Esophagus squamous epithelium (tissue), 5 donors: ENCODE measurements at places on chromosomes 4 and X.

DNA sequence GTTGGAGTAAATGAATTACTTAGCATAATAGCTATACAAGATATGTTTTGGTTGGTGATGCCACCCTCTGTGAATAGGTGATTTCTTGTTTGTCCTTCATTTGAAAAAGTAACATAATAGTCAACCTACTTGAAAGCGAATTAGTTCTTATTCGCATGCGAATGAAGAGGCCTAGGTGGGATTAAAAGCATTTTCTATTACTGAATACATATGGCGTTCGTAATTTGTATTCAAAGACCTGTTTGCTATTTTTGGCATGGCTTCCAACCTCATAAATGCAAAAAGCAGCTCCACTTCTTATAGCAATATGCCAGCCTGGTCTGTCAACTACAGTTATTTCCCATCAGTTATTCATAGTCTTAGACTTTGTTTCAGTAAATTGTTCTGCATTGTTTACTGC, 261.3 kb downstream of the TENM3 start:
- no peak for DNase-seq

DNA sequence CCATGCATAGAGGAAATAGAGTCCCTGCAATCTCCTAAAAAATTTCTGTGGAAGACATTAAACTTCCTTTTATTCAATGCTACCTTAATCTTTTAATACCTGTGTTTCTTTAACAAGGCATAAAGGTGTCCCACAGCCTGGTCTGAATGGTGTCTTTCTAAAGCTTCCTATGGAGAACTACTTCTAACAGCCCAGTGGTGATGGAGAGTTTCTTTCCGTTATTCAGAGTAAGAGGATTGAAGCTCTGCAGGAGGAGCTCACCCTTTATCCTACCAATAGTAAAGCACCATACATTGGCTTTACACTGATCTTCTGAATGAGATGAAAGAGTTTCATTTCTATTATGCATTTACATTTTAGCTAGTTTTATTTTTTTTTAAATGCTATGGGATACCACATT, 1362.4 kb upstream of the ADGRL3 start:
- no peak for DNase-seq

DNA sequence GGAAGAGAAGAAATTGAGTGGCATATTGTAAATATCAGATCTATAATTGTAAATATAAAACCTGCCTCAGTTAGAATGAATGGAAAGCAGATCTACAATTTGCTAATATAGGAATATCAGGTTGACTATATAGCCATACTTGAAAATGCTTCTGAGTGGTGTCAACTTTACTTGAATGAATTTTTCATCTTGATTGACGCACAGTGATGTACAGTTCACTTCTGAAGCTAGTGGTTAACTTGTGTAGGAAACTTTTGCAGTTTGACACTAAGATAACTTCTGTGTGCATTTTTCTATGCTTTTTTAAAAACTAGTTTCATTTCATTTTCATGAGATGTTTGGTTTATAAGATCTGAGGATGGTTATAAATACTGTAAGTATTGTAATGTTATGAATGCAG, 132.6 kb downstream of the TET2 start:
- no peak for DNase-seq

DNA sequence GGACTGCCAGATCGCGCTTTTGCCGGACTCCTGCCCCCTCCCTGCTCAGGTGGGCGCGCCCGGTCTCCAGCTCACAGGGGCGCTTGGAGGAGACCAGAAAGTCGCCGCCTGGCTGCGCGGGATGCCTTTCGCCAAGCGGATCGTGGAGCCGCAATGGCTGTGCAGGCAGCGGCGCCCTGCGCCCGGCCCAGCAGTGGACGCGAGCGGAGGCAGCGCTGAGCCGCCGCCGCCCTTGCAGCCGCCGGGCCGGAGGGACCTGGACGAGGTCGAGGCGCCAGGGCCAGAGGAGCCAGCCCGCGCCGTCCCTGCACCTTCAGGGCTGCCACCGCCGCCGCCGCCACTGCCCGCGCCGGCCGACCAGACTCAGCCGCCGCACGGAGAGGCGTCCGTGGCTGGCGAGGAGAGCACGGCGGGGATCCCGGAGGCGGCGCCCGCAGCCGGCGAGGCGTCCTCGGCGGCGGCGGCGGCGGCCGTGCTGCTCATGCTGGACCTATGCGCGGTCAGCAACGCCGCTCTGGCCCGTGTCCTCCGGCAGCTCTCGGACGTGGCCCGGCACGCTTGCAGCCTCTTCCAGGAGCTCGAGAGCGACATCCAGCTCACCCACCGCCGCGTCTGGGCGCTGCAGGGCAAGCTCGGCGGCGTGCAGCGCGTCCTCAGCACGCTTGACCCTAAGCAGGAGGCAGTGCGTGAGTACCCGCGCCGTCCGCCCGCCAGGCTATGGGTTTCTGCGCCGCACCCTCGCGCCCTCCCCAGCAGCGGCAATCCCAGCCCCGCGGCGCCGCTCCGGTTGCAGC, 834 bp downstream of the NHS start:
- no peak for DNase-seq

DNA sequence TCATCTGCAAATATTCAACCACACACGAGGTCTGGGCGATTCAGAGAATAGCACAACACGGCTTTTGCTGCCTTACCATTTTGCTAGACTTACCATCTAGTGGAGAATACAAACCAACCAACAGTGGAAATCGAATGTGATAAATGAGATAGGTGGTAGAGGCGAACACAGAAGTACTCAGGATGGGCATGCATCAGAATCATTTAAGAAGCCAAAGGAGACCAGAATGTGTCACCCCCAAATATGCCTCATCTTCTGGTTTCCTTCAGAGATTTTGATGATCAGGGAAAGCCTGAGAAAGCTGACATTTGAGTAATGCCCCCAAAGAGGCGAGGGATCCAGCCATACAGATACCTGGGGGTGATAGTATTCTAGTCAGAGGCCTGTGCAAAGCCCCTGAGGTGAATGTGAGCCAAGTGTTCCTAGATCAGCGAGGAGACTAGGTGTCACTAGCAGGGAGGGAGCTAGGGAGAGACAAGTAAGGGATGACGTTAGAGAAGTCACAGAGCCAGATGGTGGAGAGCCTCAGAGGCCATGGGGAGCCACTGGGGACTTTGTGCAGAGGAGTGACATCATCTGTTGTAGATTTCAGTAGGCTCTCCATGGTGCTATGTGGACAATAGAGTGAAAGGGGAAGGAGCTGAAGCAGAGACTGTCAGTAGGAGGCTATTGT, 1.7 kb downstream of the MTMR1 start:
- DNase-seq: no peak

DNA sequence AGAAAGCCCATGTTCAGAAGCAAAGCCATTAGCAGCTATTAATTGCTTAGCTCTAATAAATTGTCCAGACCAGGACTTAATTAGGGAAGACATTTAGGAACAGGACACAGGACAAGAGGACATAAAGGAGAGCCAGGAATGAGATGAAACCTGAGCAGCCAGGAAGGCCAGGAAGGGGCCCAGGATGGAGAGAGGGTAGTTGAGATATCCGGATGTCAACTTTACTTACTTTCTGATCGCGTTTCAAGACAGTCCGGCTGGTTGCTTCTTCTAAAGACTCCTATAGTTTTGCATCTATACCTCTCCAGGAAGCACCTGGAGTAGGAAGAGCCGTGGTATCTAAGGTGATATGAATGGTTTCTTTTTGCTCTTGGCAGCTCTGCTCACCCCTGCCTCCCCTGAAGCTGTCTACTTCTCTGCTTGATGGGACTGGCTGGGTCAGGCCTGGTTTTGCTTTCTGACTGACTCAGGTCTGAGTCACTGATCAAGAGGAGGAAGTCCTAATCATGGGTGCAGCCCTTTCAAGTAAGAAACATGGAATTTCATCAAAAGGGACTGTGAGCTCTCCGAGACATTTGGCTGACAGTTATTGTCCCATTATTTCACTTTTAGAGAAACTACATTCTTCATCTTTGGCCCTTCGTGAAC, 733.3 kb downstream of the RPA4 start:
- DNase-seq: no peak

DNA sequence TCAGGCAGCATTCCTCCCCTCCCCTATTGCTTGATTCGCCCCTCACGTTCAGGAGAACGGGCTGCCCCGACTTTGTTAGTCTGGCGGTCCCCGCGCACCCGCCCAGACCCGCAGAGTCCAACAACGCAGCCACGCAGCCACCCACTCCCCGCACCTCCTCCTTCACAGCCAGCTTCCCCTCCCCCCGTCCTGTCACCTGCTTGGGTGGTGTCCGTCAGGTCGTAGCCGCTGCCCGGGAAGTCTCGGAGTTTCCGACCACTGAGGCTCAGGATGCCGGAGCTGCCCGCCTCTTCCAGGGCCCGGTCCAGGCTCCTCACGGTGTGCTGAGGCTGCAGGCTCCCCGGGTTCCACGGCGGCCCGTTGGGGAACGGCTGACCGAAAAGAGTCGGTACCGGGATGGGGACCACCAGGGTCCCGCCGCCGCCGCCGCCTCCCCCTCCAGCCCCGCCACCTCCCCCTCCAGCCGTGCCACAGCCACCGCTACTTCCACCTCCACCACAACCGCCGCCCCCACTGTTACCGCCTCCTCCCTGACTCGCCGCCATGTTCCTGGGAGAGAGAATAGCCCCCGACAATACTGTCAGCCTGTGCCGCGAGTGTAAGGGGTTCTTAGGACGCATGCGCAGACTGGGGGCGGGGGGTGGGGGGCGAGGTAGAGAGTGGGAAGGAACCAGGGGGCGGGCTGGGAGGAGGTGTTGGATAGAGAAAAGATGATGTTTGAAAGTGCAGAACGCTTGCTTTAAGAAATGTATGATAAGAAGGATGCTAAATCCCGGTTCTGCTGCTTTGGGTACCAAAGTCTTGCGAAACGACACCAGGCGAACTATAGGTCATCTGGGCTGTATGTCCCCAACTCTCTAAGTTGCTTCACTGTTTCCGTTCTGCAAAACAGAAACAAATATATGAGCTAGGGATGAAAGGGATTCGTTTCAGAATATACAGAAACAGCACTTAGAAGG, at the start of gene LRCH2:
Gene LRCH2, minus strand, starts transcription at position 600 of the 959 bp plus-strand sequence. Its CDS starts 55 bp downstream, at position 545.
- no peak for DNase-seq

DNA sequence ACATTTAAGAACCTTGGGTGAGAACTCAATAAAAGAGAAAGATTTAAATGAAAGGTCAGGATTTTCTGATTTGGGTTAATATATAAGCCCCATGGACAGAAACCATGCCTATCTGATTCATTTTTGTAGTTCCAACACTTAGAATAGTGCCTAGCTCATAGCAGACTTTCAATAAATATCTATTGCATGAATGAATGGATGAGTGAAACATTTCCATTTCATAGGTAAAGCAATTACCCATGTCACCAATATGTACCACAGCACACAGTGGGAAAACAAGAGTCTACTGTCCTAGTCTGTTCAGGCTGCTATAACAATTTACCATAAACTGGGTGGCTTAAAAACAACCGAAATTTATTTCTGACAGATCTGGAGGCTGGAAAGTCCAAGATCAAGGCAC, 63.9 kb upstream of the PTPN13 start:
- no peak for DNase-seq

DNA sequence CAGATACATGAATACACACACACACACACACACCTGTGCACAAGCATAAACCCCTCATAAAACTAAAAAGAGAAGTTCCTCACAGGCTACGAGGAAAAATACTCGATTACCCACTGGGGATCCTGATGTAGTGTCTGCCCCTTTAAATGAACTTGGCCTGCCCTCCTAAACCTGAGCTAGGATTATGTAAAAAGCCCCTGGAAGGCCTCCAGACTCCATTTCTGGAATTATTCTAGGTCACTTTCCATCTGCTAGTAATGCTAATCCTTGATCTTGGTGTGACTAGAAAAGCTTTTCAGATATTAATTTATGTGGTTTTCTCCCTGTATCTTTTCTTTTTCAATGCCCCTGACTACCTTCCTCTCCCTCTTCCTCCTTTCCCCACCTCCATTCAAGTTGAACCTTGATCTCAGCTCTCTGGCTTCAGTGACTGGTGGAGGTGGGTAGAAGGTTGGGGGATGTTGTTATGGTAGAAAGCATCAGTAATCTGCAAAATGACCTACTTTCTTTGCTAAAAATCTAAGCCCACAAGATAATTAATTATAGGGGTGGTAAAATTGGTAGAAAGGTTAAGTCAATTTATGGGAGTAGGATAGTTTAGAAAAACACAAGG, 25.5 kb upstream of the ZNF330 start:
- DNase-seq: no peak

DNA sequence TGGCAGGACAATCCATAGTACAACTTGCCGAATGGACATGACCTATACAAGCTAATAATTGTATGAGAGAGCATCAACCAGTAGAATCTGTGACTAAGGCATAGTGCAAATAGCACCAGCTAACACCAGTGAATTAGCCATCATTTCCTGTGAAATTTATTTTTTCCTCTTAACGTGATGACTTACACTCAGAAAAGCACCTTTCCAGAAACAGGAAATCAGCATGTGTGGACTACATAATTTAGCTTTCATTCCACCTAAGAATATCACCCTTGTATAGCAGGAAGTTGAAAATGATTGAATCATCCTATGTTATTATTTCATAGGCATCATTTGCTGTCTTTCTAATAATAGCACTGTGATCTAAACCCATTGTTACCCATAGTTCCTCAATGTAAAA, 1393.4 kb upstream of the PCDH7 start:
- DNase-seq: no peak

- no peak for DNase-seq
Observed at GRCh38 chr4:26468977-26469376, 21.3 kb downstream of the CCKAR start.

DNA sequence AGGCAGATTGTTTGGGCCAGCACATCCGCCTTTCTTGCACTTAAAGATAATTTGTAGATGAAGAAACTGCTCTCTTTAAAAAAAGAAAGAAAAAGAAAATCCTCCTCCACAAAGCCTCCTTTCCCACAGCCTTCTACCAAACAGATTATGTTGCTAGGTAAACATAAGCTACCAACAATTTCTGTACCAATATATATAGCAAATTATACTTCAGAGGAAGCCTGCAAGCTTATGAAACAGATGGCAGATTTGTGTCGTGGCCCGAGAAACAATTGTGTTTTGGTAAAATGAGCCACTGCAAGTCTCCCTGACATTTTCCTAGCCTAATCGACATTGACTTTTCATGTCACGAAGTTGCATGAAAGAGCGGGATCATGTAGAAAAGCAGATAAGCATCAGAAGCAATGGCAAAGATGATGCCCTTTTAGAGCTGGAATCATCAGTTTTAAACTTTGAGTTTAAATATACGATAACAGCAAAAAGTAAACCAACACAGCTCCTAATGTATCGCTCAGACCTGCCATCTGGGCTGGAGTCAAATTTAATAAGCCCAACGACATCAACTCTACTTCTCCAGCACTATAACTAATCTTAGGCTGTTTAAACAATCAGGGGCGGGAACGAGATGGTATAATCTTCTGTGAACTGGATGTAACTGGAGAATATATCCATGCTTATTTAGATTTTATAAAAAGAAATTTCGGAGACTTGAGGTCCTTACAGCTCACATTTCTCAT, 94.9 kb upstream of the PLAC1 start:
- DNase-seq: no peak

DNA sequence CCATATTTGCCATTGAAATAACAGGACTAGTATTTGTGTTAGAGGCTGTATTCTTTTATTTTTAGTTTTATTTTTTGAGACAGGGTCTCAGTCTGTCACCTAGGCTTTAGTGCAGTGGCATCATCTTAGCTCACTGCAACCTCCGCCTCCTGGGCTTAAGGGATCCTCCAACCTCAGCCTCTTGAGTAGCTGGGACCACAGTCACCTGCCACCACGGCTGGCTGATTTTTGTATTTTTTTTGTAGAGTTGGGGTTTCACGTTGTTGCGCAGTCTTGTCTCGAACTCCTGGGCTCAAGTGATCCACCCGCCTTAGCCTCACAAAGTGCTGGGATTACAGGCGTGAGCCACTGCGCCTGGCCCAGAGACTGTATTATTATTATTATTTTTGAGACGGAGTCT, 15.3 kb downstream of the TMEM131L start:
- DNase-seq: no peak

GRCh38 chrX:40644821-40645358, 2.5 kb downstream of the CXorf38 start:
- DNase-seq: peak; percentile 7
